Activated CD4-positive, alpha-beta T cell treated with anti-CD3 and anti-CD28 coated beads for 36 hours (primary cell): ENCODE measurements at places on chromosomes 1 and 21. TPM values are rescaled to one million over a fixed set of nuclear protein-coding genes. Genes with fewer than 3 reads are reported as not detected.
A peak's percentile ranks its signal among the peaks of the same experiment; 100 is the strongest.

The C8B gene
- total RNA-seq, result not detected

DNA sequence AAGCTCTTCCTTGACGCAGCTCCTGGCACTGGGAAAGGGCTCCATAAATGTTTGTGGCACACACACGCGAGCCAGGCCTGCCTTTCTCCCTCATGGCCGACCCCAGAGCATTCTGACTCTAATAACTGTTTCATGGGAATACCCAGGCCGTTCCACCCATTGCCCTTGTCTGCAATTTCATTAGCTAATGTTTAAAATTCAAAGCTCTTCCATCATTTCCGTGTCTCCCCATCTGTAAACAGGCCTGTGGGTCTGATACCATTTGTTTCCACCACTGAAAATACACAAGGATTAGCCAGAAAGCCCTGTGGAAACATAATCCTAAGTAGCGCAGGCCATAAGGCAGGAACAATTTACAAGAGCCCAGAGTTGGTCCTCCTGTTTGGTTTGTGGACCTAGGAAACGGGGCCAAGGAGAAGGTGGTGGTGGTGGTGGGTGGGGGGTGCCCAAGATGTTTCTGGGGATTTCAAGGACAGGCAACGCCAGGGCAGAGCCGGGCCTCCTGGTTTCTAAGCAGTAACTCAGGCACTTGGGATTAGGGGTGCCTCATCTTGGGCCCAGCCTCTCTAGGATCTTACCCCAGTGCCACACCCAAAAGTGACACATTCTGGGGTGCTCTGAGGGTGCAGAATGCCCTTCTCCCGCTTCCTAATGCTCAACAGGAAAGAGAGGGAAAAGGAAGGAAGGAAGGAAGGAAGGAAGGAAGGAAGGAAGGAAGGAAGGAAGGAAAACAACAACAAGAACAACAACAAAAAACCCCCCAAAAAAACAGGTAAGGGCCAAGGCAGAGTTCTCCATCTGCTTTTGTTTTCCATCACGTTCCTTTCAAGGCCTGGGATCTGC is 79.4 kb downstream of the SSBP3 start:
- no peaks in the 10 kb centered on the region for H3K36me3 ChIP-seq
- no peak for DNase-seq
- H3K4me1 ChIP-seq, result peaks cover 65% of the 10 kb centered on the region
- H3K27me3 ChIP-seq, result no peaks in the 10 kb centered on the region

- no peaks in the 10 kb centered on the region for H3K27me3 ChIP-seq
- H3K27ac ChIP-seq, result no peak overlapping the region
- H3K4me1 ChIP-seq, result no peaks in the 10 kb centered on the region
- H3K4me3 ChIP-seq, result no peak overlapping the region
- no peaks in the 10 kb centered on the region for H3K36me3 ChIP-seq
Observed at GRCh38 chr1:80594013-80594412, 1206.7 kb upstream of the ADGRL2 start.

DNA sequence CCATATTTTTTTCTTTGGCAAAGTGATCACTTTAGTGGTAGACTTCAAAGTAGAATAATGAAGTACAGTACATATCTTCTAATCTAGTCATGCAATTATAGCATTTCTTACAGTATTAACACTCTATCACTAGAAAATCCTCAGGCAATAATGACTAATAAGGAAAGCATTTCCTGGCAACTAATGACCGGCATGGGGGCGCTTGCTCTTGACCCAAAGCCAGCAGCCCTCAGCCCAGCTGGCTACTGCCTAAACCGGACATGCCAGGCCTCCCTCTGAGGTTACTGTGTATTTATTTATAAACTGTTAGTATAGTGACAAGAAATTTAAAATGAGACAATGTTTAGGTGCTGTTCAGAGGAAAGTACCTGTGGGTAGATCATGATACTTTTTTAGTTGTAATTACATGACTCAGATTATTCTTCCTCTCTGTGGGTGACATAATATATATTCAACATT is 633.8 kb downstream of the PTPRC start:
- H3K4me1 ChIP-seq, result peaks cover 12% of the 10 kb centered on the region
- no peaks in the 10 kb centered on the region for H3K36me3 ChIP-seq
- H3K27ac ChIP-seq, result no peak overlapping the region
- no peak for DNase-seq

The MIB2 gene
- total RNA-seq, result 37.1 TPM

DNA sequence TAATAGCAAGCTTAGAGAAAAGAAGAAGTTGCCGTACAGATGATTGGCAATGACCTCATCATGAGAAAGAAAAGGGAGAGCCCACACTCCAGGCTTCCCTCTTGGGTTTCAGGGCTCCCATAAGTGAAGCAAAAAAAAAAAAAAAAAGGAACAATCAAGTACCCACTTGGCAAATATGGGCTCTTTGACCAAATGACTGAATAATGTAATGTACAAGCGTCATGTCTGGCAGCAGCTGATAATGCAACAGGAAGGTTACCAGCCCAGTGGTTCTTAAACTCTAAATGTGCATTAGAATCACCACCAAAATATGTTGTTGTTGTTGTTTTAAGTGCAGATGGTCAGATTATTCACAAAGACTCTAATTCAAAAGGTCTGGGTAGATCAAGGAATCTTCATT is 13.5 kb downstream of the TNFSF4 start:
- DNase-seq, result no peak
- H3K27ac ChIP-seq, result no peak overlapping the region
- H3K27me3 ChIP-seq, result no peaks in the 10 kb centered on the region
- H3K4me1 ChIP-seq, result peaks cover 15% of the 10 kb centered on the region
- H3K4me3 ChIP-seq, result no peak overlapping the region
- no peaks in the 10 kb centered on the region for H3K36me3 ChIP-seq

DNA sequence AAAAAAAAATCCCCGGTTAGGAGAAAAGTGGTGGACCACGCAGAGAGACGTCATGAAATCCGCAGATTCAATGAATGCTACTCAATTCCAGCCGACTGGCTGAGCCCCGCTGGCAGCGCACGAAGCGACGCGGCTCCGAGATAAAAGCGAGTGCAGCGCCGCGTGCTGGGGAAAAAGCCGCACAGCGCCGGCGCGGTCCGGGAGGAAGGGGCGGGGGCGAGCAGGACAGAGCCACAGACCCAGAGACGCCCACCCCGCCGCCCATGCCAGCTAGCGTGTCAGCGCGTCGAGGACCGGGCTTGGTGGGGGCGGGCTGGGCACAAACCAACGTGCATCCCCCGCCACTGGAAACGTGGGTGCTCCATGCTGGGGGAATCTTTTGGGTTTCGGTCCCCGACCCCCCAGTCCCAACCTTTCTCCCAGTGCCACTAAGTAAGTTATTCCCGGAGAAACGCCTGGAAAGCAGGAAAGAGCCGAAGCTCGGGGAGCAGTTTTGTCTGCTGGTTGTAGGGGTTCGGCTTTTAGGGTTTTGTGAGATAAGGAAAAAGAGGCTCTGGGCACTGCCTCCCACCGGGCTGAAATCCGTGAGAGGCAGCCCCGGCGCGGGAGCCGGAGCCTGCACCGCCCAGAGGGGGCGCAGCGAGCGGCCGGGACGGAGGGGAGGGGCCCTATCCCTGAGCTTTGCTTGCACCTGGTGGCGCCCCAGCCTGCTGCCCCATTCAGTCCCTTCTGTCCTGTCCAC is at the start of gene KCNJ6:
TSS of gene KCNJ6 (minus strand) at position 148 of the 742 bp plus-strand sequence. CDS start 75,775 bp downstream, outside the sequence.
- DNase-seq, result peak; percentile 59
- peaks cover 2% of the 10 kb centered on the region for H3K4me1 ChIP-seq
- no peaks in the 10 kb centered on the region for H3K36me3 ChIP-seq
- peaks cover 59% of the 10 kb centered on the region for H3K27me3 ChIP-seq
- H3K27ac ChIP-seq, result no peak within 1 kb of the TSS

The SRSF4 gene
- total RNA-seq, result 129 TPM

DNA sequence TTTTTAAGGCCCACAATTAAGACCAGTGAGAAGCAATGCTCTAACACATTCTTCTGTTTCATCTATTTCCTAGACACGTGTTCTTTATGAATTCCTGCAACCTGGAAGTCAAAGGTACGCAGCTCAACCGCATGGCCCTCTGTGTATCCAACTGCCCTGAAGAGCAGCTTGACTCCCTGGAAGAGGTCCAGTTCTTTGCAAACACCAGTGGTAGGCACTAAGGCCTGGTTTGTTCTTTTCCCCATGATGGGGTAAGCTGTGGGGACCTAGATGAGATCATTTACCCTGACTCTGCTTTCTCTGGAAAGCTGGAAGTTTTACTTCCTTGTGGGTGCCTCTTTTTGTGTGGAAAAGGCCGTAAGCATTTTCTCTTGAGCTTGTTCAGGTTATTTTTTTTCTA is 7.3 kb downstream of the SLC44A3 start:
- H3K36me3 ChIP-seq, result no peaks in the 10 kb centered on the region
- no peak overlapping the region for H3K4me3 ChIP-seq
- H3K27ac ChIP-seq, result no peak overlapping the region
- H3K27me3 ChIP-seq, result peaks cover 18% of the 10 kb centered on the region

DNA sequence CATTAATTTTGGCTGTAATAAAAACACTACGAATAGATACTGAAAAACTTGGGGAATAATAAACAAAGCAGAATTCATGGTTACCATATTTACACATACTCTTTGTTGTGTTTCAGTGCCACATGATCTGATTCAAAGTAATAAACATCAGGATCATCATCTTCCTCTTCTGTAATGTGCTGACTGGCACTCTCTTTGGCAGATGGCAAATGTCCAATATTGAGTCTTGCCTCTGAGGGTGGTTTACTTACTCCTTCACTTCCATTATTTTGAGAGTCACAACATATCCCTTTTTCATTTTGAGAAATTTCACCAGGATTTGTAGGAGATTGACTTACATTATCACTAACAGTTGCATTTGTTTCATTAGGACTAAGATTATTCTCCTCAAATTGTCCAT is 50.7 kb downstream of the ZZZ3 start:
- no peak overlapping the region for H3K4me3 ChIP-seq
- no peaks in the 10 kb centered on the region for H3K27me3 ChIP-seq
- H3K27ac ChIP-seq, result no peak overlapping the region
- peaks cover 52% of the 10 kb centered on the region for H3K36me3 ChIP-seq
- H3K4me1 ChIP-seq, result peaks cover 11% of the 10 kb centered on the region

The SELL gene
- total RNA-seq, result 206 TPM

The PGBD5 gene
- total RNA-seq, result 0.11 TPM

The LMX1A gene
- not detected for total RNA-seq

DNA sequence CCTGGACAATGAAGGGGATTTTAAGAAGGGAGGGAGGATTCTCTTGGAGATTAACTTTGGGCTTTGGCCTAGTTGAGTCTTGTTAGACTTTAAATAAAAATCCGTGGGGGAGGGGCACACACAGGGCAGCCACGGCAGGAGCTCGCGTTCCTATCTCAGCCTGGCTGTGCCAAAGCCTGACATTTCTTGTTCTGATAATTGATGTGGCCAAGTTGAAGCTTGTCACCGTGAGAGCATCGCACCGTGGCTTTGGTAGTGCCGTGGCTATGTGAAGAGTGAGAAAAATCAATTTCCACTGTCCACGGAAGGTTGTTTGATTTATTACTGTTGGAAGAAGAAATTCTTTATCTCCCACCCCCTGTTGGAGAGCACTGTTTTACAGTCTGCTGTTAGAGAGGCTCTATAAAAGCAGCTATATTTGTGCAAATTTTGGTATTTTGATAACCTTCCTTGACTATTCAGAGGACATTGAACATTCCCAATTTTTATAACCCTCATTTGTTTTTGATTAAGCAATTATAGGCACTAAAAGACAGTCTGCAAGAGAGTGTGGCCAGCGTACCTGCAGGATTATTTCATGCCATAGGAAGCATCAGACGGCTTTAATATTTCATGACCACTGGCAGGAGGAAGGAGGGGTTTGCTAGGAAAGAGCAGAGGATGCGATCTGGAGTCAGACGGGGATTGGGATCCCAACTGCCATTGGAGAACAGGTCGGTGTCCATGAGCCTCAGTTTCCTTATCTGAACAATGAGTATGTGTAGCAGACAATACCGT is 160.7 kb downstream of the KAZN start:
- H3K27ac ChIP-seq, result no peak overlapping the region
- peaks cover 6% of the 10 kb centered on the region for H3K27me3 ChIP-seq
- H3K36me3 ChIP-seq, result no peaks in the 10 kb centered on the region
- no peak for DNase-seq

- H3K36me3 ChIP-seq, result peaks cover 4% of the 10 kb centered on the region
- H3K27me3 ChIP-seq, result no peaks in the 10 kb centered on the region
- DNase-seq, result no peak
- H3K4me3 ChIP-seq, result no peak overlapping the region
Observed at GRCh38 chr1:33149453-33150190, 32.2 kb downstream of the TRIM62 start.

DNA sequence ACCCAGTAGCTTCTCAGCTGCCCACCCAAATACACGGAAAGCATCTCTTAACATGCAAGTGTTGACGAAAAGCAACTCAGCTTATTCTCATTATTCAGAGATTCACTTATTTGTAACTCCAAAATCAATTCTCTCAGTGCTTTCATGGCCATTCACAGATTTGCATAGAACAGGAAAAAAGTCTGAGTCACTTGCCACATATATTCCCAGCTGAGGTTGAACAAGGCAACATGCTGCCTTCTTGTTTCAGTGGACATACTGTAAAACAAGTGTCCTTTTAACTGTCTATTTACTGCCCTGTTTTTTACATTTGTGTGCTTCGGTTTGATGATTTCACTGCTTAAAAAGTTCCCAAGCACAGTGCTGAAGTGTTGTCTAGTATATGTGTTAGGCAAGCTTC is 273.0 kb downstream of the LTN1 start:
- H3K4me3 ChIP-seq, result no peak overlapping the region
- no peak for DNase-seq
- no peaks in the 10 kb centered on the region for H3K36me3 ChIP-seq
- H3K27me3 ChIP-seq, result no peaks in the 10 kb centered on the region
- H3K27ac ChIP-seq, result no peak overlapping the region

GRCh38 chr1:90344963-90345730 is 350.2 kb downstream of the ZNF326 start:
- H3K4me1 ChIP-seq, result peaks cover 5% of the 10 kb centered on the region
- peaks cover 4% of the 10 kb centered on the region for H3K27me3 ChIP-seq
- H3K4me3 ChIP-seq, result no peak overlapping the region
- H3K36me3 ChIP-seq, result no peaks in the 10 kb centered on the region
- no peak for DNase-seq

GRCh38 chr1:170375082-170375723 is 156.8 kb upstream of the GORAB start:
- peaks cover 3% of the 10 kb centered on the region for H3K27me3 ChIP-seq
- no peaks in the 10 kb centered on the region for H3K4me1 ChIP-seq
- no peak overlapping the region for H3K4me3 ChIP-seq
- H3K27ac ChIP-seq, result no peak overlapping the region
- DNase-seq, result no peak

DNA sequence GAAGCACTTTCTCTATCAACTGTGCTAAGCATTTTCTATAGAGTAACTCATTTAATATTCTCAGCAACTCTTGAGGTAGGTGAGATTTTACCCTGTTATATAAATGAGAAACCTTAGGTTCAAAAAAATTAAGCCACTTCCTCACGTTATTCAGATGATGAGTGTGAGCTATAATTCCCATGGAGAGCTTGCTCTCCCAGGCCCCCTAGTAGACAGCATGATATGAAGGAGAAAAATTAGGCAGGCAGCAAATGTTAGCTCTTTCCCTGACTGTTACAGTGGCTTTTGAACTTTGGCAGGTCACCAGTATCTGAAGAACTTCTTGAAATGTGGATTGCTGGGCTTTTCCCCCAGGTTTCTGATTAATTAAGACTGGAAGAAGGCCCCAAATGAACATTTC is 753.1 kb downstream of the NCAM2 start:
- no peak overlapping the region for H3K4me3 ChIP-seq
- no peak overlapping the region for H3K27ac ChIP-seq
- H3K36me3 ChIP-seq, result no peaks in the 10 kb centered on the region
- no peaks in the 10 kb centered on the region for H3K27me3 ChIP-seq
- H3K4me1 ChIP-seq, result no peaks in the 10 kb centered on the region

The LPAR3 gene
- total RNA-seq, result 0.23 TPM

The KRTAP19-1 gene
- not detected for total RNA-seq
